ENCODE measurements at places on chromosomes 13 and 19. TPM values are rescaled to one million over a fixed set of nuclear protein-coding genes. Genes with fewer than 3 reads are reported as not detected.

The GARIN5A gene
- total RNA-seq: not detected

The ZNF471 gene
- 10.6 TPM for total RNA-seq

The ATP8B3 gene
- 0.92 TPM for total RNA-seq

The HNRNPL gene
- 171 TPM for total RNA-seq

The TNFRSF19 gene
- 3.2 TPM for total RNA-seq

The RAB20 gene
- total RNA-seq: 10.9 TPM

The MYH14 gene
- 2.5 TPM for total RNA-seq

The IZUMO2 gene
- not detected for total RNA-seq

- H3K27ac ChIP-seq: no peak overlapping the region
- H3K36me3 ChIP-seq: peaks cover 14% of the 10 kb centered on the region
- H3K4me1 ChIP-seq: peaks cover 13% of the 10 kb centered on the region
- H3K4me3 ChIP-seq: no peak overlapping the region
- DNase-seq: no peak
Observed at GRCh38 chr13:40792284-40793051, 3.1 kb downstream of the SLC25A15 start.

DNA sequence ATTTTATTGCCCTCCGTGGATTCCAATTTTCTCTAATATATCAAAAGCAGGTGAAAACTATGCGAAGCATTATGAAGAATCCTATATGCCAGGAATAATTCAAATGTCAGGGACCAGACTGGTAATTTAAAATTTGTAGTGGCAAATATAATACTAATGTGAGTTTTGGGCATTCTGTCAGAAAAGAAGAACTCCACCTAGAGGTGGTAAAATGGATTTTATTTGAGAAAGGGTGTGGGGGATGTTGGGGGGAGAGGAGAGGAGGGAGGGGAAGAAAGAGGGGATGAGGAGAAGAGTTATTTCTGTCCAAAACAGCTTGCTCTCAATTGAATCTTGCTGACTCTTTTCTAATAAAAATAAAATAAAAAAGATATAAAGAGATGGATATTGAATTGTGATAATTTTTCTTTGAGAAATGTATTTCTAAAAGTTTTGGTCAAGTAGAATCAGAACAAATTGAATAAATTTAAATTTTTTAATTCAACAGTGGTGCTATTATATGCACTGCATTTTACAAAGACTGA lies 929.3 kb upstream of the SLITRK5 start:
- H3K4me1 ChIP-seq: no peaks in the 10 kb centered on the region
- no peak overlapping the region for H3K27ac ChIP-seq
- no peaks in the 10 kb centered on the region for H3K36me3 ChIP-seq

DNA sequence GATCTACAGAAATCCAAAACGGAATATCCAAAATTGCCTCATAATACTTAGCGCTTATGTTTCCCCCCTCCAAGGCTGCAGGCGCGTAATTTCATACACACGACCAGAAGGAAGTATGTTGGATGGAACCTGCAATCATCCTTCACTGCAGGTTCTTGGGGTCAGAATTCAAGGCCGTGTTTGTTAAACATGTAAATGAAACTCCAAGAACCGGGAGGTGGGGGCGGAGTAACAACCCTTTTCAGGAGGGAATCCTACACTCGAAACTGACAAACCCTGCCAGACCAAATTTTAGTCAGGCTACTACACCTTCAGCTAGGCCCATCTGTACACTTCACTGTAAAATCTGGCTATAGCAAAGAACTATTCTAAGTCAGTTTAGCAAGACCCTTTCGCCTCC lies 1.3 kb downstream of the ZNF607 start:
- DNase-seq: no peak
- H3K27ac ChIP-seq: peak overlapping the region; percentile 81
- H3K4me3 ChIP-seq: peak overlapping the region; percentile 90
- H3K4me1 ChIP-seq: peaks cover 12% of the 10 kb centered on the region
- H3K36me3 ChIP-seq: peaks cover 9% of the 10 kb centered on the region

DNA sequence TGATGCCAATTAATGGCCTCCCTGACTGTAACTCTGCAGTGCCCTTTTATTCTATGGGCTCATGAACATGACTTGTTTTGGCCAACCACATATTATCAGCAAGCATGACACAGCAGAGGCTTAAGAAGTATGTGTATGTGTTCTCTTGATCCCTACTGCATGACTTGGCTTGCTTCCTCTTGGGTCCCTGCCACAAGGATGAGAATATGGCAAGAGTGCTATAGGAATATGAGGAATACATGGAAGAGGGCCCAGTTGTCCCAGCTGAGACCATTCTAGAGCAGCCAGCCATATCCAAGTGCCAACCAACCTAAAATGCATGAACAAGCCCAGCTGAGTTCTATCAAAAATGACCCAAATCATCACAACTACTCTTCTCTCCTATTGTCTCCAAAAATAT lies 576.7 kb upstream of the PCDH9 start:
- no peak for DNase-seq
- no peak overlapping the region for H3K27ac ChIP-seq
- H3K4me1 ChIP-seq: no peaks in the 10 kb centered on the region
- H3K27me3 ChIP-seq: no peaks in the 10 kb centered on the region
- no peaks in the 10 kb centered on the region for H3K36me3 ChIP-seq

DNA sequence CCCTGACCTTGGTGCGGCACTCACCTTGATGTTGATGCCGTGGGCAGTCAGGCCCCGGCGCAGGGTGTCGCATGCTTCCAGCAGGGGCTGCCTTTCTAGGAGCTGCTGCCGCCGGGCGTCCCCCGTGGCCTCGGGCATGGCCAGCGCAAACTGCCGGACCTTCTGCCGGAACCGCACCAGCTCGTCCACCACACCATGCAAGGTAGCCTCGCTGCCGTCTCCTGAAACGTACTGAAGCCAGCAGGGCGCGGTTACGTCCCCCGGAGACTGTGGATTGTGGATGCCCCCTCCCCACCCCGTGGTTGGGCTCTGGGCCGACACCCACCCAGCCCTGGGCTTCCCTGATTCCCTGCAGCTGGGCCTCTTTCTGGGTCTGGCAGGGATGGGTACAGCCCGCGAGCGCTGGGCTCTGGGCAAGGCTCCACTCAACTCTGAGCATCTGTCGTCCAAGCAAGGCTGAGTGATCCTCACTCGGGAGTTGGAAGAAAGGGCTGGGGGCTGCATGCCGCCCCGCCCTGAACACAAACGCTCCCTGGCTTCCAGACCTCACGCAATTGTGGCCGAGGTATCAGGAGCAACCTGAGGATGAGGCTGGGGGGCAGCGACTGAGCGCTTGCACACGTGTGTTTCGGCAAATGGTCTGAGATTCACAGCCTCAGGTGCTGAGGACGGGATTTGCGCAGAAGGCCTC lies 27.1 kb downstream of the NAXD start:
- no peak for DNase-seq
- H3K36me3 ChIP-seq: peaks cover 95% of the 10 kb centered on the region
- no peak overlapping the region for H3K4me3 ChIP-seq
- peak overlapping the region; percentile 63 for H3K27ac ChIP-seq
- peaks cover 20% of the 10 kb centered on the region for H3K4me1 ChIP-seq

DNA sequence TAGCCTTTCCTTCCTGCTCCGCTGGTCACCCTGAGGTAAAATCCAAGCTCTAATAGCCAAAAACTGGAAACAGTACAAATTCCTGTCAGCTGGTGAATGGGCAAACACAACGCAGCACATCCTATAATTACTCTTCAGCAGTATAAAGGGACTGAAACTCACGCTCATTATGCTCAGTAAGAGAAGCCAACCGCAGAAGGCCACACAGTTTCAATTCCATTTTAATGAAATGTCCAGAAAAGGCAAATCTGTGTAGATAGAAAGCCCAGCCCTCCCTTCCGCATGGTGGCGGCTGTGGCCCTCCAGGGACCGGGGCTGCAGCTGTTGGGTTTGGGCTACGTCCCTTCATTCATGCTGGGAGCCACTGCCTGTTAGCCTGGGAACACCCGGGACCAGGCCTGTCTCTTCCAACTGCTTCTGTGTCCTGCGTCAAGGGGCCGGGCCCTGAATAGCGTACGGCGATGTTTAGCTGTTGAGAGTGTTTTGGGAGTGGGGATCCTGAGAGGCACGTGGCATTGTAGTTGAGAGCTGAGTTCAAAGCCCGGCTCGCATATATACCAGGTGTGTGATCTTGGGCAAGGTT lies 23.5 kb downstream of the NKPD1 start:
- peaks cover 15% of the 10 kb centered on the region for H3K4me1 ChIP-seq
- H3K27me3 ChIP-seq: no peaks in the 10 kb centered on the region
- H3K36me3 ChIP-seq: peaks cover 7% of the 10 kb centered on the region
- DNase-seq: no peak
- H3K4me3 ChIP-seq: no peak overlapping the region

DNA sequence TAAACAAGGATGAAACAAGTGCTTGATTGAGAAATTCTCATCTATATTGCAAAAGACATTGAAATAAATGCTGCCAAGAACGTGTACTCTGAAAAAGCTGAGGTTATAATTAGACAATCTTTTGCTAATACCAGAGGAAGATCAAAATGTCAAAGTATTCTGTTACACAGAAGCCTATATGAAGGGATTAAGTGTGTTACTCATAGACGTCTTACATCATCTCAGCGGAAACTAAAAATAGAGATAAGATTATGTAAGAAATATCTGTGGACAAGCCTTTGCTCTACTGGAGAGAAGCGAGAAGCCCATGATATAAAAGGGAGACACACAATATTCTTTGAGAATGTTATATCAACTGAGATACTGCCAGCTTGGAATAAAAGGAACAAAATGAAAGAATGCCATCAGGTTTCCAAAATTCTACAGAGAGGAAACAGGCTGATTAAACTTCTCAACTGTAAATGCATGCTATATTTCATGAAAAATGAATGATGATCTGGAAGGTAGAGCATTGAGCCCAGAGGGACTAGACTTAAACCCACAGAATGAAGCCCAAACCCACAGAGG lies 699.0 kb downstream of the GPC5 start:
- H3K27ac ChIP-seq: no peak overlapping the region
- no peaks in the 10 kb centered on the region for H3K27me3 ChIP-seq
- DNase-seq: no peak
- no peaks in the 10 kb centered on the region for H3K36me3 ChIP-seq
- no peak overlapping the region for H3K4me3 ChIP-seq

GRCh38 chr13:20989656-20990321 lies 71.6 kb downstream of the LATS2 start:
- DNase-seq: no peak
- no peaks in the 10 kb centered on the region for H3K27me3 ChIP-seq
- H3K4me3 ChIP-seq: no peak overlapping the region
- H3K27ac ChIP-seq: no peak overlapping the region
- peaks cover 1% of the 10 kb centered on the region for H3K4me1 ChIP-seq
- H3K36me3 ChIP-seq: peaks cover 68% of the 10 kb centered on the region

DNA sequence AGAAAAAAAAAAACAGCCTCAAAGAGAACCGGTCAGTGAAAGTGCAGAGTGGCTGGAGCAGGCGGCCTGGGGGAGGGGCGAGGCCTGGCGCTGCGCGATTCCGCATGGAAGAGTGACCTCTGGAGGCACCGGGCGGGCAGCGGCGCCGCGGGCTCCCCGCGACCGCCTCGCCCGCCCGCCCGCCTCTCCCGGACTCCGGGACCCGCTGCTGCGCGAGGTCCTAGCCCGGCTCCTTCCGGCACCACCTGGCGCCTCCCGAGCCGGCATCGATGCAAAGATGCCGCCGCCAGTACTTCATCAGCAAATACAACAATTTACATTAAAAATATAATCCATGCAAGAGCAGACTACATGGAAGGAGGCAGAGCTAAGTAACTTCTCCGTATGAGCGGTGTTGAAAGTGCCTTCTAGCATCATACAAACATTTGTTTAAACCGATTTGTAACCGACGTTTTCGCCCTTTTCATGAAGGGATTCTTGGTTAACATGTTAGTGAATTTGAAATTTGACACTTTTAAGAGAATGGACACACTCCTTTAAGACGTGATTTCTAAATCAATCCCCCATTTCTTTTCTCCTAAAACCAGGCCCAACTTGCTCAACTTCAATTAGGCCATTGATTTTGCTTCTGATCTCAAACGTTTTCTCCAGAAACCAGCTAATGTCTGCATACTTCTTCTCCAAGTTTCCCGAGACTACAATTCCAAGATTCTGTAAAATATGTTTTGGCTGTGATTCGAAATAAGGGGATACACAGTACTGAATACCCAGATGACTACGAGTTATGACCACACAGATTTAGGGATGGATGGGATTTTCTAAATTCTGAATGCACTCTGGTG lies 2.1 kb downstream of the EFNB2 start:
- H3K36me3 ChIP-seq: no peaks in the 10 kb centered on the region
- H3K27me3 ChIP-seq: no peaks in the 10 kb centered on the region
- DNase-seq: no peak
- H3K4me3 ChIP-seq: peak overlapping the region; percentile 85
- H3K27ac ChIP-seq: peak overlapping the region; percentile 84
- H3K4me1 ChIP-seq: peaks cover 59% of the 10 kb centered on the region

GRCh38 chr13:108056278-108056677 lies 159.1 kb downstream of the LIG4 start:
- no peak overlapping the region for H3K4me3 ChIP-seq
- H3K4me1 ChIP-seq: no peaks in the 10 kb centered on the region

DNA sequence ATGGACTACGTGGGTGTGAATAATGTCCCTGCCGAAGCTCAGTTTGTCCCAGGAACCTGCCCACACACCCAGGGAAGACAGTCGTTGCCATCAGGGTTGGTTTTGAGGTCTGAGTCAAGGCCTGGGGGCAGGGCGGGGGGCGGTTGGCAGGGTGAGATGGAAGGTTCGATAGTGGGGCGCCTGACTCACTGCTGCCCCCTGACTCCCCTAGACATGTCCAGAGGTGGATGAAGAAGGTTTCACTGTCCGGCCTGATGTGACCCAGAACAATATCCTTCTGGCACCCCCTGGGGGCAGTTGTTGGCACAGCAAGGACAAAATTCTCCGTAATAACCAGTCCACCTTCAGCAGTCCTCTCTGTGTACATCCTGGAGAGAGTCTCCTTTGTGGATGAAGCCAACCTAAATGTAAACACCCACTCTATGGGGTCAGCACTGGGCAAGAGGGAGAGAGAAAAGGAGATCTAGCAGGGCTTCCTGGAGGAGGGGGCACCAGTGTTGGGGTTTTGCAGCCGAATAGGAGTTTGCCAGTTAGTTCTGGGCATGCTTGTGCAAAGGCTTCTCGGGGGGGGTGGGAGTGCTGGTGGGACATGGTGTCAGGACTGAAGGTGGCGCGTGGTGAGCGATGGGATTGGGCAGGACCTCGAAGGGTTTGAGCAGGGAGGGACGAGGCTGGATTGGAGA lies 19.6 kb upstream of the B3GNT3 start:
- no peak overlapping the region for H3K4me3 ChIP-seq
- H3K27me3 ChIP-seq: peaks cover 8% of the 10 kb centered on the region
- H3K27ac ChIP-seq: no peak overlapping the region

GRCh38 chr13:91280801-91281200 lies 66.7 kb upstream of the MIR17HG start:
- no peaks in the 10 kb centered on the region for H3K27me3 ChIP-seq
- H3K27ac ChIP-seq: no peak overlapping the region
- DNase-seq: no peak
- H3K4me1 ChIP-seq: no peaks in the 10 kb centered on the region

DNA sequence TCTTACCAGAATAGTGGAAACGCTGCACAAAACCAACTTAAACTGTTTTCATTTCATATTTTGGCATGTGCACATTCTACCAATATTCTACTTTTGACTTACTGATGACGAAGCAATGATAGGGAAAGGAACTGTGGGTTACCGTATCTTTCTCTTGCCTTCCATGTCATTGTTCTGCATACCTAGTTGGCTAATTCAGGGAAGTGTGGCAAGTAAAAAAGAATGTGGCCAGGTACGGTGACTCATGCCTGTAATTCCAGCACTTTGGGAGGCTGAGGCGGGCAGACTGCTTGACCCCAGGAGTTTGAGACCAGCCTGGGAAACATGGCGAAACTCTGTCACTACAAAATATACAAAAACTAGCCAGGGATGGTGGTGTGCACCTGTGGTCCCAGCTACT lies 108.2 kb downstream of the SIPA1L3 start:
- H3K27me3 ChIP-seq: no peaks in the 10 kb centered on the region
- H3K4me3 ChIP-seq: no peak overlapping the region
- H3K4me1 ChIP-seq: no peaks in the 10 kb centered on the region
- H3K36me3 ChIP-seq: no peaks in the 10 kb centered on the region
- no peak for DNase-seq
